Activated CD8-positive, alpha-beta memory T cell treated with anti-CD3 and anti-CD28 coated beads for 1 hour (primary cell): ENCODE measurements at places on chromosomes 6 and 20.

DNA sequence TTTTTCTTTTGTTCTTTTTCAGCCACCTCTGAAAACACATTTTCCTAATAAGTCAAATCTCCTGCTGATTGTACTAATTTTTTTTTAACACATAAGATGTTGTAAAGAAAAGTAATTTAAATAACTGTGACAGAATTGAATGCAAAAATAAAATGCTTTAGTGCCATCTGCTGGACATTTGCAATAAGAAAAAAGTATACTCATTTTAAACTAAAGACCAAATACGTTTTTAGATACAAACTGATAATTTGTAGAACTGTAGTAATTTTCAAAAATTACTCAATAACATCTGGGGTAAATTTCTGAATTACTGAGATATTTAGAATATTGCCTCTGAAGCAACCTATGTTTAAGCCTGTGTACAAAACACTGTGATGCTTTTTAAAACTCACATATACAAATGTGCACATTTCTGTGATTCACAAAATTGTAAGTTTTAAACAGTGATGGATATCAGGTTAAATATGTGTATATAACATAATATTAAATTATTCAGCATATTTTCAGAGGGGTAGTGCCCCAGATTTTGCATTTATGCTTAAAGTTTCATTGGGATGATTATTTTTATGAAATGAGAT lies 198.7 kb downstream of the RIMS1 start:
- no peak for DNase-seq

DNA sequence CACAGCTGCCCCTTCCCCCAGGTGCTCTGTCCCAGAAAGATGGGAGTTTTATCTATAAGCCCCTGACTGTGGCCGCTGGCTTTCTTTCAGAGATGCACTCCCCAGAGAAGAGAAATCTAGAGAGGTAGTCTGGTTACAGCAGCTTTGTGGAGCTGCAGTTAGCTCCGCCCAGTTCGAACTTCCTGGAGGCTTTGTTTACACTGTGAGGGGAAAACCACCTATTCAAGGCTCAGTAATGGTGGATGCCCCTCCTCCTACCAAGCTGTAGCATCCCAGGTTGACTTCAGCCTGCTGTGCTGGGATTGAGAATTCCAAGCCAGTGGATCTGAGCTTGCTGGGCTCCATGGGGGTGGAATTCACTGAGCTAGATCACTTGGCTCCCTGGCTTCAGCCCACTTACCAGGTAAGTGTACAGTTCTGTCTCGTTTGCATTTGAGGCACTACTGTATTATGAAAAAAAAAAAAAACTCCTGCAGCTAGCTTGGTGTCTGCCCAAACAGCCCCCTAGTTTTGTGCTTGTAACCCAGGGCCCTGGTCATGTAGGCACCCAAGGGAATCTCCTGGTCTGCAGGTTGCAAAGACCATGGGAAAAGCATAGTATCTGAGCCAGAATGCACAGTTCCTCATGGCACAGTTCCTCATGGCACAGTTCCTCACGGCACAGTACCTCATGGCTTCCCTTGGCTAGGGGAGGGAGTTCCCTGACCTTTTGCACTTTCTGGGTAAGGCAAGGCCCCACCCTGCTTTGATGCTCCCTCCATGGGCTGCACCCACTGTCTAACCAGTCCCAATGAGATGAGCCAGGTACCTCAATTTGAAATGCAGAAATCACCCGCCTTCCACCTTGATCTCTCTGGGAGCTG lies 275.0 kb downstream of the CENPW start:
- DNase-seq, result no peak

DNA sequence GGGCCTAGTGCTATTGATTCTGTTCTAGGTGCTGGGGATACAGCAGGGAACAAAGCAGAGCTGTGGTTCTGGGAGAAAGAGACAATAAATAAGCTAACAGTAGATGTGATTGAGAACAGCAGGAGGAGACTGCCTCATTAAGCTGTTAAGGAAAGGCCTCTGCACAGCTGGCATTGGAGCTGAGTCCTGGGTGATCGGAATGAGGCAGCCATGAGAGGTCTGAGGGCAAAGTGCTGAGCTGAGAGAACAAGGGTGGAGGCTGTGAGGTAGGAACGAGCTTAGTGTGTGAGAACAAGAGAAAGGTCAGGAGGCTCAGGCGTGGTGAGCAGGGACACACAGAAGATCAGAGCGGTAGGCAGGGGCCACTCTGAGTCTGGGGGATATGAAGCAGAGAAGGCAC lies 18.3 kb downstream of the DDX27 start:
- DNase-seq, result no peak

- DNase-seq, result no peak
Measured at GRCh38 chr6:125220712-125221111, 67.1 kb downstream of the TPD52L1 start.

GRCh38 chr6:3751077-3751729 lies at the start of gene PXDC1:
Gene PXDC1, minus strand, starts transcription at chr6:3751713. Its CDS starts 182 bp downstream, at chr6:3751531.
- no peak for DNase-seq

GRCh38 chr6:9927275-9927674 lies 487.6 kb downstream of the TFAP2A start:
- no peak for DNase-seq

DNA sequence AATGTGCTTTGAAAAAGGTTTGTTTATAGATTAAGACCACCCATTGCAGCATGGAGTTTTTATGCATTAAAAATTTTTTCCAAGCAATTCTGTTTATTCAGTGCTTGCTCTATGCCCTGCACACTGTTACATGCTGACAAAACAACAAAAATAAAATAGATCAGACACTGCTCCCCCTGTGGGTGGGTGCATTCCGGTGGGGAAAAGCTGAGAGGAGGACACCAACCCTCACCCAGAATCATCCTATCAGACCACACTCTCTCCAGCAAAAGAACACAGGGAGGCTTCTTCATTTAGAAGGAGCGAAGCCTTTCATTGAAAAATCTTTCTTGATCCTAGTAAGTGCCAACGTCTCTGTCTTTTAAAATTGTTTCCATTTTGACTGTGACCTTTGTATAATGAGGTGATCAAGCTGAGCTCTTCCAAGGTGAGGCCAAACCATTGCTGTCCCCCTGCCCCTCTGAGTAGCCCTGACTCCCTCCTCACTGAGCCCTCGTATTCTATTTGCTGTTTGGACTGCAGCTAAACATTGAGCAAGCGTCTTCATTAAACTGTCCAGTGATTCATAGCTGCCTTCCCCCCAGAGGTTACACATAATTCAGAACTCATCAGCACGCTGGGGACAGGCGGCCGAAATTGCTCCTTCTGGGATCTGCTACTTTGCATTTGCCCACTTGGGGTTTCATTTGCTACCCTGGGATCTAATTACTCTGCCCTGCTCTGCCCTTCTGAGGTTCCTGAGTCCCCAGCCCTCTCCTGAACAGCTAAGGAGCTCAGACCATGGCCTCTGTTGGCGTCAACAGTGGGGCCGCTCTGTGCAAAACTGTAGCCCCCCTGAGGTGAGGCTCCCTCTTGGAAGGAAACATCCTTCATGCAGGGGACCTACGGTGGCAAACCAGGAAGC lies 102.4 kb downstream of the F13A1 start:
- DNase-seq, result no peak

DNA sequence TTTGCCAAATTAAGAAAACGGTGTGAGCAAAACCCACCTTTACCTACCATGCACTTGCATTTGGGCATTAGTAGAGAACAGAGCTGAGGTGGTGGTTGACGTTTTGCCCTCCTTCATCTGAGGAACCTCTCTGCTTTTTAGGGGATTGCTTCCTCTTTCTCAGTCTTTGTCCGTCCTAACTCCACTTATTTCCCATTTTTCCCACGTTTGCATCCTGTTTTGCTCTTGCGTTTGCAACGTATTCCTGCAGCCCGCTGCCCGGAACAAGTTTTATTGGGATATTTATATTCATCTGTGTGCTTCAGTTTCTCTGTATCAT lies 374 bp upstream of the SERINC1 start:
- DNase-seq, result no peak

- DNase-seq, result no peak
Measured at GRCh38 chr6:156485150-156485549, 292.0 kb upstream of the ARID1B start.

DNA sequence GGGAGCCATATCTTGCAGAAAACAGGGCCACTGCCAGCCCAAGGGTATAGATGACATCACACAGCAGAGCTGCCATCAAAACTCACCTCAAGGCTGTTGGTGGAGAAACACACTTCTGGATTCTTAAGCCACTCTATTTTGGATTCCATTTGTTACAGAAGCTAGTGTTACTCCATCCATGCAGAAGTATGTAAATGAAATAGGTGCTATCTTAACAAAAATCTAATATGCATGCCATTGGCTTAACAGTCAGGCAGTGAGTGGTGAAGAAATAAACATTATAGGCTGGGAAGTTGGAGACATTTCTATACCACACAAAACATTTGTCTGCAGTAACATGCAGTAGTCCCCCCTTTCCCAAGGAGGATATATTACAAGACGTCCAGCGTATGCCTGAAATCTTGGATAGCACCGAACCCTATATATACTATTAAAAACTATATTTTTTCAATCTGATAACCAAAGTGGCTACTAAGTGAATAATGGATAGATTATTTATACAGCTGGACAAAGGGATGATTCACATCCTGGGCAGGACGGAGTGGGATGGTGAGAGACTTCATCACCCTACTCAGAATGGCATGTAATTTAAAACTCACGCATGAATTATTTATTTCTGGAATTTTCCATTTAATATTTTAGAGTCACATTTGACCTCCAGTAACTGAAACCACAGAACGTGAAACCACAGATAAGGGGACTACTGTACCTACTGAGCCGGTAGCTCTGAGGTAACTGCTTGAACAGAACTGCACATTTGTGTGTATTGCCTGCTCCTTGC lies 160.0 kb upstream of the PLN start:
- DNase-seq, result no peak

DNA sequence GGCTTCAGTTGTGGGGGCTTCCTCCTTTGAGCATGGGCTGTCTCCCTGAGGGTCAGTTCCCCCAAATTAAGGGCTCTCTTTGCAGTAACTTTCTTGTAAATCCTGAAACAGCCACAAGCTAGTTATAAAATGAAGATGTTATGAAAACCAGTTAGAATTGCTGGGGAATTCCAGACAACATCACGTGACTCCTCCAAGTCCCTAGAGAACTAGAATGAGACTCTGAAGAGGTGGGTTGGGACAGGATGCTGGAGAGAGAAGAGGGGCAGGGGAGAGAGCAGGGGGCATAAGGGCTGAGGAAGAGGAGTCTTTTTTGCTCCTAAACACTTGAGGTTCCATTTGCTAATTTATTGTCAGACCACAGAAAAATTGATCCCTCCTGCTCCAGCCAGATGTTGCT lies 380.3 kb downstream of the DHX35 start:
- DNase-seq, result no peak

- DNase-seq, result no peak
Measured at GRCh38 chr6:131134220-131134979, 867 bp upstream of the AKAP7 start.

GRCh38 chr20:54415967-54416366 lies 59.4 kb upstream of the DOK5 start:
- DNase-seq, result no peak

GRCh38 chr20:34249291-34249690 lies 8.1 kb downstream of the ASIP start:
- no peak for DNase-seq

DNA sequence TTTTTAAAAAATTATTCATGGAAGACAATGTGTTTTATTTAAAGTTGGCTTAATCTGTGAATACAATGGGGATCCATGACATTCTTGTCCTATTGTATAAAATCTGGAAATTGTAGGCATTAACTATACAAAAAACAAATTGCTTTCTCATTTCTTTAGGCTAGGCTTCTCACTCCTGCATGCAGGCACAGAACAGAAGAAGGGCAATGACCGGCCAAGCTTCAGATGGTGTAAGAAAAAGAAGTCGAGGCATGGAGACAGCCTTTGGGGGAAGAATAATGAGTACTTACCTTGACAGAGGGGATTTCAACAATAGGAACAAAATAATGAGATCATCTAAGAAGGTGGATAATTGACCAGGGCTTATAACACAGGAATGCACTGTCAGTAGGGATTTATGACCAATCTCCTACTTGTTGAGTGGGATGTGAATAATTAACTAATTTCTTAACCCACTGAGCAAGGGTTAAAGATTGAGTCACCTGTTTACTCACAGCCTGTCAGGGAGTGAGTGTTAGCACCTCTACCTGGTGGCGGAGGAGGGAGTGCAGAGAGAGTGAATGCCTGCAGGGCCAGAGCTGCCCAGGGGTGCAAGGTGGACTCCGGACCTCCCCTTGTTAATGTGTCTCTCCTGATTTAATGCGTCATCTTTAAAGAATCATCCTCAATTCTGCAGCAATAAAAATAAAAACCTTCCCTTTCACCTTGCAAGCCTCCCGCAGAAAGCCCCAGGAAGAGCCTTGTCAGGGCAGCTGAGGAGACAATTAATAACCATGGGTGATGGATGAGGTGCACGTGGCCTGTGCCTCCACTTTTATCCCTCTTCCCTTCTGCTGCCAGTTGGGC lies 3.9 kb downstream of the SLC22A2 start:
- DNase-seq, result no peak

DNA sequence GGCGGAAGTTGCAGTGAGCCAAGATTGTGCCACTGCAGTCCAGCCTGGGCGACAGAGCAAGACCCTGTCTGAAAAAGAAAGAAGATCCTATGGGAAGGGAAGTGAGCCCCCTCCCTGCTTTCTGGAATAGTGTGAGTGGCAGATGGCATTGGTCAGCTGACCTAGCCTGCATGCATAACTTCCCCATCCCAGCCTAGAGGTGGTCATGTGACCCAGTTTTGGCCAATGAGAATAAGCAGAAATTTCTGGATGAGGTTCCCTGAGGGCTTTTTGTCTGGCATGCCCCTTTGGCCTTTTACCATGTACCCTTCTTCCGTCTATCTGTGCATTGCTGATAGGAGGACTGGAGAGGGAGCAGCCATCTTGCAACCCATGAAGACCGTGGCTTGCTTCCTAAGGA lies 269.3 kb downstream of the NRN1 start:
- DNase-seq, result no peak

DNA sequence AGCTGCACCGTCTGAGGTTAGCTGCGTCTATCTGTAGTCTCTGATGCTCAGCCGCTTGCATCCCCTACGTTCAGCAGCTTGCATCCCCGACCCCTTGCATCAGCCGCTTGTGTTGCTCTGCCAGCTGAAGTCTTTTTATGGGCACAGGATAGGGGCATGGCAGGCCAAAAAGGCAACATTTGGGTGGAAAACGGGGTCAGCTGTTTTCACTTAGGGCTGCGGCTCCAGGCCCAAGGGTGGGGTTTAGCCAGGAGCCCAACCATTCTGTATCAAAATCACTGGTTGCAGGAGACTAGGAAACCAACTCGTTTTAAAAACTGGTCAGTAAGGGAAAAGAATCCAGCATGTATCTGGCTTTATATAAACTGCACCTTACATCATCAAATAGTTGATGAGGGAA lies 49.9 kb downstream of the FAM50B start:
- DNase-seq, result no peak

- DNase-seq, result no peak
Measured at GRCh38 chr6:105789935-105790334, 296.2 kb upstream of the PRDM1 start.
